ENCODE measurements at places on chromosomes 2 and 18.

DNA sequence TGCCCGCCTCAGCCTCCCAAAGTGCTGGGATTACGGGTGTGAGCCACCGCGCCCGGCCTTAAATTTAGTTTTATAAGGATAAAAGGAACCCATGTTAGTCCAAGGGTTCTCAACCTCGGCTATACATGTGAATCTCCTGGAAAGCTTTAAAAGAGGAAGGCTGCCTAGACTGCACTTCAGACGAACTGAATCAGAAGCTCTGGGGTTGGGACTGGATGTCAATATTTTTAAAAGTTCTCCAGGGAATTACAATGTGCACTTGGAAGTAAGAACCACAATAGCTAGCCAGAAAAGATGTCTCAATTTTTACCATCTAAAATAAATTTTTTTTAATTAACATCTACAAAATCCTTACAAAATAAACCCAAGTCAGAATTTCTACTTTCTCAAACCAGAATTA is 10.1 kb downstream of the LMAN2L start:
- DNase-seq = no peak

DNA sequence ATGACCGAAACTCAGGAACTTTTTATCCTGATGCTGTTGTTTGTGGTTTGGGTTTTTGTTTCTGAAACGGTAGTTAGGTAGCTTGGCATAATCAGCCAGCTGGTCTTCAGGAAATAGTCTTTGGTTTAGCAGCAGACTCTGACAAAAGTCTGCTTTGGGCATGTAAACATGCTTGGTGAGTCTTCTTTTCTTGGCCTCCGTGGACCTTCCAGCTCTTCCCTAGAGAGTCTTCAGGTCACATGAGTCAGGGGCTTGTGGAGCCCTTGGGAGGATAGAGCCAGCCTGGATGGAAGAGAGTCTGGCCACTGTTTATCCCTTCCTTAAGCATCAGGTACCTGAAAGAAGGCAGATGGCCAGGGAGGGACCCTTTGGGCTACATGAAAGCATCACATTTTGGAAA is 154.5 kb downstream of the MGAT5 start:
- DNase-seq = no peak

DNA sequence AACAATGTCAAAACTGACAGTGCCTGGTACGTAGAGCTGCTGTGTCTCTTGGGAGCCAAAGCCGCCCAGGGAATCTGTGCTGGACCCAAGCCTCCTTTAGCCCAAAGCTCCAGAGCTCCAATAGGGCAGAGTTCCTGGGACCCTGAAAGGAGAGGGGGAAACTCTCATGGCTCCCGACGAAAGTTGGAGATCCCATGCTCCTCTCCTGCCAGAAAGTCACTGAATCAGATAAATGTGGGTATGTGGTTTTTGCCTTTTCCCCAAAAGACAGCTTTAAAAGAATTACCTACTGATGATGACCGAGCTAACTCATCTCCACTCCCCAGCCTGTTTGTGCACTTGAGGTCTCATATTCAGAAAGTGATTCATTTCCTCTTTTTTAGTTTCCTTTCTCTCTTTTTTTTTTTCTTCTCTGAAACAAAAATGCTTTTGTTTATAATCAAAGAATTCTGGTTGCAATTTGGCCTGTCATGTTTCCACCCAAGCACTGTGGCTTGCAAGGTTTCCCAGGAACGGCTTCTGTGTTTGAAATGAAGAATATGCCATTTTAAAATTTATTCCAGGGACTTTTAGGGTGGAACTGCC is 14.1 kb upstream of the PMAIP1 start:
- no peak for DNase-seq

DNA sequence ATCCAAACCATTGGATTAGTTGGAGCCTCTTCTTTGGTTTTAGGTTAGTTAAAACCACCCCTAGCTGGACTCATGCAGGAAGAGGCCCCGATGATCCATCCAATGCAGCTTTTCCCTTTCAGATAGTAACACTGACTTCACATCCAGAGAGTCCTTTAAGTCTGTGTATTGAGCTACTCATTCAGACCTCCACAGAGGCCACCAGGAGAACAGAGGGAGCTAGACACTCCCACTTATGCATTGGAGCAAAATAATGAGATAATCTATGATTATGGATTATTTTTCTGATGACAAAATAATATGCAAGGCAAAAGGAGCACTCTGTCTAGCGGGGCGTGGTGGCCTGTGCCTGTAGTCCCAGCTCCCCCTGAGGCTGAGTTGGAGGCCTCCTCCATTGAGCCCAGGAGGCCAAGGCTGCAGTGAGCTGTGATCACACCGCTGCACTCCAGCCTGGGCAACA is 1.6 kb upstream of the ROCK2 start:
- DNase-seq = no peak

- DNase-seq = no peak
These were observed 154.7 kb downstream of the QPCT start for GRCh38 chr2:37499113-37499512.

- DNase-seq = peak; percentile 23
These were observed 27.2 kb upstream of the PTPN2 start for GRCh38 chr18:12911025-12911928.

DNA sequence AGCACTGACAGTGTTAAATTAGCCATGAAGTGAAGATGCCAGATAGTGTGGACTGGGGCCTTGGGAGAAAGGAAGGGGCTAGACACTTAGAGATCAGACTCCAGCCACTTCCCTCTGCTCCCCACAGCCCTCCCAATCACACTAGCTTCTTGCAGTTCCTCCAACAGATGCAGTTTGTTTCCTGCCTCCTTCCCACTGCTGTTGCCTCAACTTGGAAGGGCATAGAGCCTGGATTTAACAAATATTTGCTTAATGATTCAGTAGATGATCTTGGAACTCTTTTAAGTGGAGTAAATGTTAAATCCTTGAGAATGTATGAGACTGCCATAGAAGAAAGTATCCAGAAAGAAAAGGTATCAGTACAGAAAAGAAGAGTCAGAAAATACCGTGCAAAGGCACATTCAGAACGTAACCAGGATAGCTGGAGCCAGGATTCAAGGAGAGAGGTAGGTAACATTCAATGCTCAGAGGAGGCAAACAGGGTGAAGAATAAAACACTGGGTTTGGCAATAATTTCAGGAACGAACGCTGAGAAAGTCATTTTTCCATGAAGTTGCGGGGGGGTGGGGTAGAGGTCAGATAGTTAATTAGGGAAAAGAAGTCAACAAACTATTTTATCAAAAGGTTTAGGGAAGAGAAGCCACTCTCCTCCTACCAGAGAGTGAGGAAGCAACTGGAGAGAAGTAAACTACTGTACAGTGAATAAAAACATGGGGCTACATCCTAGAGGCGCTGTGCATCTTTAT is 1.3 kb upstream of the BZW1 start:
- DNase-seq = no peak

- no peak for DNase-seq
These were observed at the start of gene FKBP1B for GRCh38 chr2:24049485-24050021. Gene FKBP1B (plus strand): TSS chr2:24049741. CDS start chr2:24049850, 109 bp downstream.

- DNase-seq = no peak
These were observed 5.8 kb downstream of the NPPC start for GRCh38 chr2:231920366-231920765.

- DNase-seq = no peak
These were observed 244.8 kb upstream of the SIX2 start for GRCh38 chr2:45254025-45254424.

GRCh38 chr2:75523313-75524275 is 37.1 kb downstream of the EVA1A start:
- no peak for DNase-seq

DNA sequence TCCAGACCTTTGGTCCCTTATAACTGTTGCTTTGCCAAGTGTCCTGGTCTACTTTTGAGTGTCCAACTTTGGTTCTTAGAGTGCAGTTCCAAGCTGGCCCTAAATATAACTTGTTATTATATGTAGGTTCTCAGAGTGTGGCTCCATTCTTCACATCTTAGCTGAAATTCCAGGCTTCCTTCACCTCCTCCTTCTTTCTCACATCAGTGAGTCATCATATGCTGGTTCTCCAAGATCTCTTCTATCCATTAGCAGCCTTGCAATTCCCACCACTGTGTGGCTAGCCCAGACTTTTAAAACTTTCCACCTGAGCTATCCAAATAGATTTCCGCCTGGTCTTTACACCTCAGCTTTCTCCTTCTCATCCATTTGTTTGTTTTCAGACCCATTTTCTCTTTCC is 12.6 kb upstream of the CXCR4 start:
- no peak for DNase-seq

GRCh38 chr2:121237980-121238665 is 46.9 kb downstream of the TFCP2L1 start:
- DNase-seq = no peak

DNA sequence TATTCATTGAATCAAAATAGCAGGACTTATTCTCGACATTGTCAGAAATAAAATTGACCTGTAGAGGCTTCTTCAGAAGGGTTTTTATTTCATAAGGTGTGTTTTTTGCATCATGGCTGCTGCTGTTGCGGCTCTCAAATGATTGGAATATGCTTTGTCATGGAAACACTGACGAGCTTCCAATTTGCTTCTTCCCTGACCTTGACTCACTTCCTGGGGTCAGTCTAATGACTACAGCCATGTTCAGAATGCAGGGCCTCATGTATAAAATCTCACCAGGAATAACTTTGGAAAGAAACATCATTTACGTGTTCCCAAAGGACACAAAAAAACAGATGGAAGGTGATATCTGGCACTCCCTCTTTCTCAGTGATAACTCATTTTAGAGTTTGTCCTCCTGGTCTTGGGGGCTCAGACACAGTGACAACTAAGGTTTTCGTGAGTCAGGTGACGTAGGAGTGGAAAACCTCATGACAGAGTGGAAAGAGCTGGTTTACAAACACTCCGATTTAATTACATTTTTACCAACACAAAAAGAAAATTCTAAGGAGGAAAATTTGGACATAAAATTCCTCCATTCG is 467.0 kb upstream of the RAB12 start:
- no peak for DNase-seq

- no peak for DNase-seq
These were observed 298.8 kb upstream of the GCFC2 start for GRCh38 chr2:76009484-76009883.

- DNase-seq = no peak
These were observed 195.7 kb downstream of the PIEZO2 start for GRCh38 chr18:10953672-10954071.

GRCh38 chr2:219294356-219295351 is 14.5 kb downstream of the PTPRN start:
- peak; percentile 87 for DNase-seq

DNA sequence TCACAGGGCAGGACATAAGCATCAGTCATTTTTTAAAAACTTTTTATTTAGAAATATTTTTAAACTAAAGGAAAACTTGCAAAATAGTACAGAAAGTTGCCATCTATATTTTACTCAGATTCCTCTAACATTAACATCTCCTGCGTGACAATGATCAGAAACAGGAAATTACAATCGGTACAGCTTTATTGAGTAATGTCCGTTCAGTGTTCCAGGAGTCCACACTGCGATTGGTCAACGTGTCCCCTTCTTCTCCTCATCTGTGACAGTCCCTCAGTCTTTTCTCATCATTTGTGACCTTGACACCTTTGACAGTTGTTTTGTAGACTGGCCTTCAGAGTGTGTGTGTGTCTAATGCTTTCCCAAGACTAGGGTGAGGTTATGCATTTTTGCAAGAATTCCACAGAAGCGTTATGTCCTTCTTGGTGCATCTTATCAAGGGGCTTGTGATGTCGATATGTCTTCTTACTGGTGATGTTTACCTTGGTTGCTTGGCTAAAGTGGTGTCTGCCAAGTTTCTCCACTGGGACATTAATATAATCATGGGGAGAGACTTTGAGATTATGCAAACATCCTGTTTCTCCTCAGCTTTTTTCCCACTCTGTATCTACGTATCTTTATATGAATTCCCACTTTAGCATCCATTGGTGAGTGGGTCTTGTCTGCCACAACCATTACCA is 21.4 kb upstream of the TMEM177 start:
- no peak for DNase-seq

DNA sequence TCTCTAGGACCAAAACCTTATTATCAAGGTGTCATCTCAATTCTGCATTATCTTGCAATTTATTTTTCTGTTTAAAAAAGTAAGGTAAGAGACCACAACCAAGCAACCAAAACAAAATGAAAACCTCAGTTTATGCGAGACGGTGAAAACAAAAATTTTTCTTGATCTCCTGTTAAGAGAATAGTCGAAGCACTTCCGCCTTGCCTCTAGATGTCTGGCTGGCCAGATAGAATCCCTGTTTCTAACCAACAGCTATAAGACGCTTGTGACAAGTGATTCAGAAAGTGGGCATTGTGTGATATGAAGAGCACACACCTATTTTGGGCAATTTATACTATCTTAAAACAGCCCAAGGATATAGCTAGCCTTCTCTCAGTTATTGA is 51.2 kb downstream of the MGAT5 start:
- DNase-seq = no peak

DNA sequence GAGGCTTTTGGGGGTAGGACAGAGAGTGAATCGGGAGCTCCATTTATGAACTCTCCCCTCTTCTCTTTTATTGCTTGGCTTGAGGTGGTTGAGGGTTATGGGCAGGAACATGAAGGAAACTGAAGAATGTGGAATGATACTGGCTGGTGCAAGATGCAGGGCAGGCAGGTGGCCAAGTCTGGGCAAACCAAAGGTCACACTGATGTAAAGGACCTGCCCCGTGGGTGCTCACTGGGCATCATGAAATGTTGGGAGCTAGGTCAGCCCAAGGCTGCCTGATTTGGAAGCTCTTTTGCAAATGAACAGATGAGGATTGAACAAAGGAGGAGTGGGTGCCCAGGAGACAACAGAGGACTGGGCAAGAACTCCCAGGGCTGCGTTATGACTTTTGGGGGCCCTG is 328.9 kb downstream of the CLIP4 start:
- no peak for DNase-seq

- no peak for DNase-seq
These were observed 311.2 kb downstream of the OSR1 start for GRCh38 chr2:19046986-19047780.

DNA sequence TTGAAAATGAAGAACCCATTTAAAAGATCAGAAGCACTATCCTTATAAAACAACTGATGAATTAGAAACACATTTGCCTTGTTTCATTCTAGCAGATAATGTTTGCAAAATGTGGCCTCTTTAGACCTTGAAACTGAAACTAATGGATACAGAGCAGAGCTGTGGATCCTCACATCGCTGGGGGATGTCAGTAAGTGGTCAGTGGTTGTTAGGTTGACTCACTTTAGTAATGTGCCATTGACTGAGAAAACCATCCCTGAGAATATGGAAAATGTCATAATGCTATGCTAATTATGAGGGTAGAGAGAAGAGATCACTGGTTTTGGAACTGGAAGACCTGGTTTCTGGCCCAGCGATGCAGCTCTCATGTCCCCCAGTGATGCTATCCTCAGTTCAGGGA is 176.7 kb downstream of the MYO1B start:
- no peak for DNase-seq
